ENCODE measurements at places on chromosomes 6 and 20. TPM values are rescaled to one million over a fixed set of nuclear protein-coding genes. Genes with fewer than 3 reads are reported as not detected.
A peak's percentile ranks its signal among the peaks of the same experiment; 100 is the strongest.

GRCh38 chr6:142857796-142858555 is 87.0 kb downstream of the HIVEP2 start:
- no peak for DNase-seq
- peaks cover 76% of the 10 kb centered on the region for H3K4me1 ChIP-seq
- peak overlapping the region; percentile 69 for H3K4me3 ChIP-seq
- H3K36me3 ChIP-seq: peaks cover 19% of the 10 kb centered on the region
- no peaks in the 10 kb centered on the region for H3K27me3 ChIP-seq
- H3K27ac ChIP-seq: peak overlapping the region; percentile 98

GRCh38 chr6:70479236-70479635 is 65.9 kb downstream of the FAM135A start:
- no peaks in the 10 kb centered on the region for H3K4me1 ChIP-seq
- H3K27ac ChIP-seq: no peak overlapping the region
- peaks cover 11% of the 10 kb centered on the region for H3K36me3 ChIP-seq
- no peak for DNase-seq
- H3K4me3 ChIP-seq: no peak overlapping the region
- no peaks in the 10 kb centered on the region for H3K27me3 ChIP-seq

RAET1G gene
- total RNA-seq: not detected

DNA sequence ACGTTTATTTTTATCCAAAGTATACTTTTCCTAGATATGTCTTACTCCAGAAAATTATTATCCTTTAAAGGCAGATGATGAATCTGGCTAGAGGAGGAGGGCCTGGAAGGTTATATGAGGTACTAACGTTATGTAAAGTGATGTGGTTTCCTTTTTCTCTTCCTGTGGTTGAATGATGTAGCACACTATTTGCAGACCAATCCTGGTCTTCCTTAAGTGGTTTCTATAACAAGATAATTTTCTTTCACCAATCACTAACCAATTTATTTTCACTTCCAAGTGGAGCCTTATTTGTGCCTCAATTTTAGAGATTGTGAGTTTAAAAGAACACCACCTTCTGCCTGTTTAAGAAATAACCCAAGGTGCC is 154.6 kb upstream of the SOX4 start:
- no peak overlapping the region for H3K4me3 ChIP-seq
- peak overlapping the region; percentile 82 for H3K27ac ChIP-seq
- H3K36me3 ChIP-seq: no peaks in the 10 kb centered on the region
- H3K4me1 ChIP-seq: peaks cover 26% of the 10 kb centered on the region

DDX43 gene
- 0.88 TPM for total RNA-seq

DNA sequence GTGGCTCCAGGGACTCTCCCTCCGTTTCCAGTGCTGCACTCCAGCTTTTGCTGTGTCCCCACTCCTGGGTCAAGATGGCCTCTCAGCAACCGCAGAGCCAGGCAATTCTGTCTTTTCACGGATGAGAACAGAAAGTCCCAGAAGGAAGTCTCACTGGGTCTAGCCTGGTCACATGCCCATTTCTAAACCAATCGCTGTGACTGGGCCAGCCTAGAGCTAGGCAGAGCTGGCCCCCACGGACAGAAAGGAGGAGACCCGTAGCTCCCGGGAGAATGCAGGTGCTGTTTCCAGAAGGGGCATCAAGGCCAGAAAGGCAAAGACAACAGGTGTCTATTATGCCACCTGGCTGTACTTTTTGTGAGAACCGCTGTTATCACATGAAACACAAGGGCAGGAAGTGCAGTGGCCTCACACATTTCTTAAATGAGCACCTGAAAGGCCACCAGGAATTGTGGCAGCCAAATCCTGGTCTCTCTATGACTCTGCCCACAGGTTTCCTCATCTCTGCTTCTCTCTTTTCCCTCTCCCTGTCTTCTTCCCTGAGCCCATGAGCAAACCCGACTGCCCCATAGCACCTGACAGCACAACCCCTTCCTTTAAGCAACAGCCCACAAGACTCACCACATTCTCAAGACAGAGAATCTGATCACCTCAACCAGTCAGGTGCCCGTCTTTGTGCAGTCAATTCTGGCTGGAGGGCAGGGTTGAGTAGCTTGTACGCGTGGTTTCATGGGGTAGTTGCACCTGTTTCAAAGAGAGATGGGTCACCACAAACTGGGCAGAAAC is 37.1 kb upstream of the B4GALT5 start:
- H3K27ac ChIP-seq: no peak overlapping the region
- H3K4me3 ChIP-seq: no peak overlapping the region
- peak; percentile 18 for DNase-seq
- H3K4me1 ChIP-seq: peaks cover 9% of the 10 kb centered on the region

- H3K4me1 ChIP-seq: peaks cover 37% of the 10 kb centered on the region
- H3K36me3 ChIP-seq: peaks cover 48% of the 10 kb centered on the region
- no peaks in the 10 kb centered on the region for H3K27me3 ChIP-seq
- no peak overlapping the region for H3K27ac ChIP-seq
These were observed 29.4 kb downstream of the ZNF292 start for GRCh38 chr6:87184762-87185250.

- no peaks in the 10 kb centered on the region for H3K36me3 ChIP-seq
- no peaks in the 10 kb centered on the region for H3K4me1 ChIP-seq
- no peak overlapping the region for H3K27ac ChIP-seq
- no peaks in the 10 kb centered on the region for H3K27me3 ChIP-seq
- no peak for DNase-seq
These were observed 133.7 kb downstream of the LCA5 start for GRCh38 chr6:79403563-79403962.

TGM3 gene
- not detected for total RNA-seq

TCF15 gene
- not detected for total RNA-seq

DNA sequence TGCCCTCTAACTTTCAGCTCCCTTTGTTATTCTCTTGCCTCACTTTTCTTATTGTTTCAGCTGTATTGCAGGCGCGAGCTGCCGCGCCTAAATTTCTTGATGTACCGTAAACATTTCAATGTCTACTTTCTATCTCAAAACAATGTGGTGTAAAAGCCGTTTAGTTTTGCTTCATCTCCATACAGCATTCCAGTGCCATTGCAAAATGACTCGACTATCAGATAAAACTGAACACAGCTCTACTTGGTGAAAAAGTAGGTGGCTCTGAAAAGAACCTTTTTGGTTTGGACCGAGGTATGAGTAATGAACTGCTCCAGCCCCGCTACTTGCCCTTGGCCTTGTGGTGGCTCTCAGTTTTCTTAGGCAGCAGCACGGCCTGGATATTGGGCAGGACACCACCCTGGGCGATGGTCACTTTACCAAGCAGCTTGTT is 74.6 kb downstream of the OR2B2 start:
- no peak overlapping the region for H3K4me3 ChIP-seq
- no peak for DNase-seq
- no peaks in the 10 kb centered on the region for H3K27me3 ChIP-seq
- H3K4me1 ChIP-seq: peaks cover 33% of the 10 kb centered on the region

DNA sequence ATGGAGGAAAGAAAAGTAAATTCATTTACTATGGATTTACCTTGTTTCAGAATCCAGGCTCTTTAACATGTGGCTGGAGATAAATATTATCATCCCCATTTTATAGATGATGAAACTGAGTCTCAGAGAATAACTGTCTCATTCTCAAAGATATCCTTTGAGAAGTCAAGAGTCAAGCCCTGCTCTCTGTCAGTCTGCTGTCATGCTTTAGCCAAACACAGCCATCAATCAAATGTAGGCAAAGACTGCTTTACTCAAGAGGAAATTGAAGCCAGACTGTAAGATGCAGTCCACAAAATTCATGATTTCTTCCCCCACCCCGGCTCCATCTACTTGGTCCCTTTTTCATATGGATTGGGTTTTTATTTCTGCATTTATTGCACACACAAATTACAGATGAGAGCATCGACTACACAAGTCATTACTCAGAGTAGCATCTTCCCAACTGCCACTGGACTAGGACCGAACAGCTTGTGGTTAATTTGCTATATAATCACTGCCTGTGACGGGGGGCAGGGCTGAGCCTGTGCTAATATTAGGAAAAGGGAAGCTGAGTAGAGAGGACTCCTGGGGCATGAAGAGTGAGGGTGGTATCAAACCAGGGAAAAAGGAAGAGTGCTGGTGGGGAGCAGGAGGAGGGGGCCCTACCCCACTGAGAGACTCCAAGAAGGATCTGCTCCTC is 102.7 kb upstream of the TOP1 start:
- no peak for DNase-seq
- H3K4me1 ChIP-seq: peaks cover 6% of the 10 kb centered on the region
- no peak overlapping the region for H3K4me3 ChIP-seq
- H3K27ac ChIP-seq: no peak overlapping the region
- H3K27me3 ChIP-seq: peaks cover 11% of the 10 kb centered on the region

SMIM26 gene
- total RNA-seq: 64.7 TPM

- peak; percentile 44 for DNase-seq
- peaks cover 5% of the 10 kb centered on the region for H3K27me3 ChIP-seq
- H3K27ac ChIP-seq: no peak overlapping the region
- peaks cover 6% of the 10 kb centered on the region for H3K36me3 ChIP-seq
These were observed 142.6 kb downstream of the ARHGAP18 start for GRCh38 chr6:129567374-129567773.

- H3K4me1 ChIP-seq: peaks cover 20% of the 10 kb centered on the region
- no peaks in the 10 kb centered on the region for H3K27me3 ChIP-seq
- H3K4me3 ChIP-seq: no peak overlapping the region
- peaks cover 48% of the 10 kb centered on the region for H3K36me3 ChIP-seq
- H3K27ac ChIP-seq: no peak overlapping the region
These were observed 5.2 kb upstream of the BTN2A2 start for GRCh38 chr6:26377719-26378118.

DNA sequence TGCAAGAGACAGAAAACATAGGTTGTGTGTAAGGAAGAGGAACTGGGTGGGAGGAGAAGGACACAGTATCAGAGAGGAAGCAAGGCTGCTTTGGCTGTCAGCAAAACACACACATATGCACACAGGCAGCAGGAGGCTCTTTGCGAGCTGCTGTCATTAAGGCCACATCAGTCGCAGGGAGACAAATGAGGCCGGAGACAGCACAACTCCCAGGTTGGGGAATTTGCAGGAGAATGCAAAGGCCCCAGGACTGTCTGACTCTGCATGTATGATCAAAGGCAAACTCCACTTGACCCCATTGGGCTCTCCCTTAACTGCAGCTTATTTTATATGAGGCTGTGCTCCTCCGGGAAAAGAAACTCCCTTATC is 35.3 kb downstream of the METTL24 start:
- H3K27ac ChIP-seq: no peak overlapping the region
- no peak for DNase-seq
- no peaks in the 10 kb centered on the region for H3K4me1 ChIP-seq

NHSL1 gene
- total RNA-seq: 1.0 TPM

OPN5 gene
- total RNA-seq: not detected

DNA sequence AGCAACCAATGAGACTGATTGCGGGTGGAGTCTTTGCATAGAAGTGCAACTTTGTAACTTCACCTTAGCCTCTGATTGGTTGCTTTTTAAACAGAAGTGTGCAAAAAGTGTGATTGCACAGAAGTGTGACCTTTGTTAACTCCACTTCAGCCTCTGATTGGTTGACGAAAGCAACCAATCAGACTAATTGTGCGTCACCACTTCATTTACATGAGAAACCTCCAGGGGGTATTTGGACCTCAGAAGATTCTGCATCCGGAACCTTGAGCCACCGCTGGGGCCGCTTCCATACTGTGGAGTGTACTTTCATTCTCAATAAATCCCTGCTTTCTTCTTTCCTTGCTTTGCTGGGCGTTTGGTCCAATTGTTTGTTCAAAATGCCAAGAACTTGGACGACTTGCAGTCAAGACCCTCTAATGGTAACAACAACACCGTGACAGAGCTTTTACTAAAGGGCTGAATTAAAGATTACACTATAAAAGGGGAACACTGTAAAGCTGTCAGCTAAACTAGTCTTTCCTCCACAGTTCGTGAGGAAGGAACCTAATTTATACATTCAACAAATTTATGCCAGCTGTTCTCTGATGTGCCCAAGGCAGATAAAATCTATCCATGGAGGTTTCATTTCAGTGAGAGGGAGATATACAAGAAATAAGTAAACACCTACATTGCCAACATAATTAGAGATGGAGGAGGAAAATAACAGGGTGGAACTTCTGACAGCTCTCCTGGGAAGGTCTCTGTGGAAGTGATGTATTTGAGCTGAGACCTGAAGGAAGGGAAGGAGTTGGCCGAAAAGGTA is 1.4 kb upstream of the HECA start:
- peak overlapping the region; percentile 53 for H3K27ac ChIP-seq
- H3K36me3 ChIP-seq: peaks cover 28% of the 10 kb centered on the region
- peak overlapping the region; percentile 21 for H3K4me3 ChIP-seq
- no peak for DNase-seq
- H3K4me1 ChIP-seq: peaks cover 47% of the 10 kb centered on the region

DNA sequence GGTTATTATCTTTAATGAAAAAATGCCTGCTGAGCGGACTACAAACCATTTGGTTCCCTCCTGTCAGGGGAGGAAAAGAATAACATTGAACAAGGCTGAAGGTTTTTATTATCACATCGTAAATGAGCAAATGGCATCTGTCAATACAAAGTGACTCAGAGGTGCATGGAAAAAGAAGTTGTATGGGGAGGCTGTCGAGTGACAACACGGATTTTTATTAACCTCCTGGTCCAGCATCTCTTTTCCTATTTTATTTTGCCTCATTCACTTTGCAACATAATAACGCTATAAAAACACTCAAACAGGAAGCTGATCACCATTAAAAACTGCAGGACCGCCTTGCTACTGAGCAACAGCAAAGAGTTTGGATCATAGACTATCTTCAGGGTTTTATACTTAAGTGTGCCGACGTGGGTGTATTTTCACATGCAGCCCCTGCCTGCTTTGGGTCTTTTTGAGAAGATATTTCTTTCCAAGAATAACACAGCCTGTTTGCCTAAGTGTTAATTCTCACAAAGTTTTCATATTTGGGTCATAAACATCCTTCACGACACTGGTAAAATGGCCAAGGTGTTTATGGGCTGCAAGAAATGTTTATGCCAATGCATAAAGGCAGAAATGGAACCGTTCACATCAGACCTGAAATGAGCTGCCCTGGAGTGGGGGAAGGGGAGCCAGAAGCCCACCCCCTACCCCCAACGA is 132.1 kb upstream of the SALL4 start:
- no peak overlapping the region for H3K27ac ChIP-seq
- H3K4me3 ChIP-seq: no peak overlapping the region
- no peak for DNase-seq
- peaks cover 5% of the 10 kb centered on the region for H3K27me3 ChIP-seq
- no peaks in the 10 kb centered on the region for H3K36me3 ChIP-seq
- H3K4me1 ChIP-seq: no peaks in the 10 kb centered on the region

DNA sequence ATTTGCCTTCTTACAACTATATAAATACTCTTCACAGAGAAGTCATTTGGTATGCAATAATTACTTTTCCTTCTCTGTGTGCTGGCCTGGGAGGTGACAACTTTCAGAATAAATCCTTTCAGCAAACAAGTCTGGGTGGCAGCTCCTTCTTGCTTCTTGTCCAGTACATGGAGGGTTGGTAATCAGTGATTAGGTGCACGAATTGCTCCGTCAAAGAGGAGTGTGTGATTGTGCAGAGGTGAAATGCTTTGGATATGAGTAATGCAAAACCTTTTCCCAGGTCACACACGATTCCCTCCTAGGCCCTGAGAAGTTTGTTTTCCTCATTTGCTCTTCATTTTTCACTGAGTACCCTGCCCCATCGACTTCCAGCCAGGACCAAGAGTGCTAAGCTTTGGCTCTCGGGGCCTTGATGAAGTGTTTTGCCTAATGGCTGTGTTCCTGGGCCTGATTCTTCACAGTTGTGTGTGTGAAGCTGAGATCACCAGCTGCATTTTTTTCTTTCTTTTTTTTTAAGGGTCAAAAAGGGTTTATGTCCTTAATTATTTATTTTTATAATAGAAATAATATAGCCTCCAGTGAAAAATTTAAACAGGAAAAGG is 216.5 kb downstream of the ZMYND8 start:
- H3K4me1 ChIP-seq: no peaks in the 10 kb centered on the region
- H3K36me3 ChIP-seq: no peaks in the 10 kb centered on the region
- DNase-seq: no peak

GRCh38 chr6:17178326-17178725 is 76.5 kb downstream of the STMND1 start:
- no peaks in the 10 kb centered on the region for H3K36me3 ChIP-seq
- H3K4me3 ChIP-seq: no peak overlapping the region
- DNase-seq: no peak

CAGE1 gene
- not detected for total RNA-seq
